ENCODE measurements at places on chromosomes 6 and 20.

DNA sequence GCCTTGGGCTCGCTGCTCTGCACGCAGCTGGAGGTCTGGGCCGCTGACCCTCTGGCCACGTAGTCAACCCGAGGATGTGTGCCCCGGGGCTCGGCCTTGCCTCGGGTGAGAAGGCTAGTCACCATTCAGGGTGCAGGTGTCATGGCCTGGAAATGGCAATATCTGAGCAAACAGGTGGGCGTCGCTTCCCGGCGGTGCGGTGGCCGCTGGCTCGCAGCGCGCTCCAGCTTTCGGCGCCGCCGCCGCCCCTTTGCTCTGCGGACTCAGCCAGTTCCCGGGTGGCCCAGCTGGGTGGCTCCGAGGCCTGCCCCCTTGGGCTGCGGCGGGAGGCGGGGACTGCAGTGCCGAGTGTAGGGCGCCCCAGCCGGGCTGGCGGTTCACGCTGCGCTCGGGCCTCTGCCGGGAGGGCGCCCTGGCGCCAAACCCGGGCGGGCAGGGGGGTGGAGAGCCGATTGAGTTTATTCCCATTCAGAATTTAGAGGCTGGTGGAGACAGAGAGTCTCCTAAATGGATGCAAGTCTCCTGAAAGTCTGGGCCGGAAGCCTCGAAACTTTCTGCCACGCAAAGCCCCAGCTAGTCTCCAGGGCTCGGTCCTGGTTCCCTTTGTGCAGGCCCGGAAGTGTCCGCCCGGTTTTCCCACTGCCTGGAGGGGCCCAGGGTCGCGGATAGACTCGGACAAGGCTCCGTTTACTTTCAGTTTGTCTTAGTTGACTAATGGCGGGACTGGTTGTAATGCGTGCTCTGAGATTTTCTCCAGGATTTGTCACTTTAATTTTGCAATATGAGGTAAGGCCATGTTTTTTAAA, 11.3 kb upstream of the TFAP2A start:
- no peak for DNase-seq

DNA sequence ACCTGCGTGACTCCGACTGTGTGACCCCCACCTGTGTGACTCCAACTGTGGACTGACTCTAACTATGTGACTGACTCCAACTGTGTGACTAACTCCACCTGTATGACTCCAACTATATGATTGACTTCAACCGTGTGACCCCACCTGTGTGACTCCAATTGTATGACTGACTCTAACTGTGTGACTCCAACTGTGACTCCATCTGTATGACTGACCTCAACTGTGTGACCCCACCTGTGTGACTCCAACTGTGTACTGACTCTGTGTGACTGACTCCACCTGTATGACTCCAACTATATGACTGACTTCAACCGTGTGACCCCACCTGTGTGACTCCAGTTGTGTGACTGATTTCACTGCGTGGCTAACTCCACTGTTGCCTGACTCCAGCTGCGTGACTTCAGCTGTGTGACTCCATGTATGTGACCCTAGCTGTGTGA, 38.6 kb downstream of the SYNJ2 start:
- DNase-seq = no peak

- no peak for DNase-seq
Measured at GRCh38 chr20:9600562-9600961, 86.2 kb downstream of the LAMP5 start.

DNA sequence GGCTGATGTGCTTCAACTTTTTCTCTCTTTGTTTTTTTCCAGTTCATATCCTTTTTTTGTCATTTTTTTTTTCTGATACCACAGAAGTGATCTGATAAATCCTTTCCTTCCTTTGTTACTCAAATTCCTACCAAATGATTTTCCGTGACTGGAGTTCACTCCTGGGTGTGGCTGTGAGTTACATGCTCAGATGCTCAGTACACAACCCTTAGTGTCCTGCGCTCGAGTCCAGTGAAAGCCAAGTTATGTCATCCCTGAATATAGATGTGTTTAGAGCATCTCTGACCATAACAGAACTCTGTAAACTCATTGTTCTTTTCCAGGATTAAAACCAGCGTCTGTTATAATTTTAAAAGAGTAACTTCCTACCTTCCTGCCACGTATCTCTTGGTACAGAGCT, 147.2 kb upstream of the AKAP12 start:
- DNase-seq = no peak

GRCh38 chr20:12093057-12093796, 175.5 kb downstream of the BTBD3 start:
- DNase-seq = no peak

DNA sequence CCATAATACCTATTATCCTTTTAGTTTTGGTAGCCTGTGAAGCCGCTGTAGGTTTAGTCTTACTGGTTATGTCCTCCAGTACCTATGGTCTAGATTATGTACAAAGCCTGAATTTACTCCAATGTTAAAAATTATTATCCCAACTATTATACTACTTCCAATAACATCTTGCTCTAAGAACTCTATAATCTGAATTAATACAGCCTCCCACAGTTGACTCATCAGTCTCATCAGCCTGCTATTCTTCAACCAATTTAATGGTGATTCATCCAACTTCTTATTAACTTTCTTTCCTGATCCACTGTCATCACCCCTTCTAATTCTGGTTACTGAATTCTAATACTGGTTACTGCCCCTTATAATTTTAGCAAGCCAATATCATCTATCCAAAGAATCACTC, 370.3 kb upstream of the OPRM1 start:
- no peak for DNase-seq

DNA sequence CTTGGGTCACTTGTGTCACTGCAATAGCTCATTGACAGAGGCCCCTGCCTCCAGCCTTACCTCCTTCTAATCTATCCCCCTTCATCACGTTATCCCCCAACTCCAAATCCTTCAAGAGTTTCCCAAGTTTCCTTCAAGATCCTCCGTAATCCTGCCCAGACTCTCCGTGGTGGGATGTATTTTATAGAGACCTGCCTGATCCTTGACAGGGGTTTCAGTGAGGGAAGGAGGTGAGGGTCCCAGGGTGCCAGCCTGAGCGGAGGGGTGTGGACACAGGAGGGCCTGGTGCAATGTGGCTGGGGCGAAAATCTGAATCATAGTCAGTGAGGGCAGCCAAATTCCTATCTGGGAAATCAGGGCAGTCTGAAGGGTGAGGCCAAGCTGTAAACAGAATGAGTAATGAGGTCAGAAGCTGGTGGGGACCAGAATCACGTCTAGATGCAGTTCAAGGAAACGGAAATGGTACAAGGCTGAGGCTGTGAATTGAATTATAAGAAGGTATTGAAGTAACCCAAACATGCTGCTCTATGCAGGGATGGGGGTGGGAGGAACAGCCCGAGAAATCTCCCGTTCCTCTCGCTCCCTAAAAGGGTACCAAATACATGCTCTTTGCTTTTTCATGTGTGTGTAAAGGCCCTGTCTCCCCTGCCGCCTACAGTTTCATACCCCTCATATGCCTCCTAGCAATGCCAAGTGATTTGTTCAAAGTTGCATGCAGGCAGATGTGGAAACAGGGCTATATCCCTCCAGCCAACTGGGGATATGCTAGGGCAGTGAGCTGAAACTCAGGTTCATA, 35.4 kb upstream of the PIM1 start:
- peak; percentile 21 for DNase-seq

- peak; percentile 31 for DNase-seq
Measured at GRCh38 chr6:157054531-157054979, 268.8 kb downstream of the TMEM242 start.

DNA sequence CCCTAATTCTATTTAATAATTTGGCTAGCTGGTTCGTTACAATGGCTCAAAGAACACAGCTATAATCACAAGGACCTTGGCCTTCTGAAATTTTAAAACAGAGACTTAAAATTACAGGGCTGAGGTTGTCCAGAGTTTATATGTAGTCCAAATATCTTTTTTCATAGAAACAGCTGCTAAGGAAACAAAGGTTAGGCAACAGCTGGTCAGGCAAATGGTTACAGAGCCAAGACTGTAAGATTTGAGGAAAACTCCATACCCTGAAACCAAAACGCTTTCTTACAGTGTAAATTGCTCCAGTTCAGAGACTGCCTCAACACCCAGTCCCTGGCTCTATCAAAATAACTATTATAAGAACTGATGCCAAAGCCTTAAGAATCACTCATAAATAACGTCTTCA, 9.7 kb upstream of the ARHGAP18 start:
- no peak for DNase-seq

DNA sequence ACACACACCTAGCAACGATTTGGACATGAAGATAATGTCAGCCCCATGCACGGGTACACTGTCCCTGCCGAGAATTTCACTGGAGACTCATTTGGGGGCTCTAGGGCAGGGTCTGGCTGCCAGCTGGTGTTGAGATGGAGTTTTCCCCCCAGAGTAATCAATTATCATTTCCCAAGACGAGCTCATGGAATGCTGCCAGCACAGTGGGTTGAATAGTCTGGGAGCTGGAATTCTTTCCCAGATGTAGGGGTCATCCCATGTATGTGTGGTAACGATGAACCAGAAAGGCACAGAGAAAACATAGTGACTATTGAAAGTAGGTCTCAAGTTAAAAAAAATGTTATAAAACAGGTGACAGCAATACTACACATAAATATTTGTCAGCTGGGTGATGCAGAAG, 579.9 kb downstream of the MAFB start:
- DNase-seq = no peak

DNA sequence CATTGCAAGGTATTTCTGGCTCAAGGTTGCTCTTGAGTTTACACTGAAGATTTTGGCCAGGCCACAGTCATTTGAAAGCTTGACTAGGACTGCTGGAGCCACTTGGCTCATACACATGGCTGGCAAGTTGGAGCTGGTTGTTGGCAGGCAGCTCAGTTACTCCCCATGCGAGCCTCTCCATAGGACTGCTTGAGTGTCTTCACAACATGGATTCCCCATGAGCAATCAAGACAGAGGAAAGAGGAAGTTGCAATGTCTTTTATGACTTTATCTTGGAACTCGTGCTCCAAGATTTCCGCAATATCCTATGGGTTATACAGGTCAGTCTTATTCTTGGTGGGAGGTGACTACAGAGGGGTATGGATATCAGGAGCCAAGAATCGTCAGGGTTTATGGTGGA, 1.4 kb upstream of the MANBAL start:
- no peak for DNase-seq

DNA sequence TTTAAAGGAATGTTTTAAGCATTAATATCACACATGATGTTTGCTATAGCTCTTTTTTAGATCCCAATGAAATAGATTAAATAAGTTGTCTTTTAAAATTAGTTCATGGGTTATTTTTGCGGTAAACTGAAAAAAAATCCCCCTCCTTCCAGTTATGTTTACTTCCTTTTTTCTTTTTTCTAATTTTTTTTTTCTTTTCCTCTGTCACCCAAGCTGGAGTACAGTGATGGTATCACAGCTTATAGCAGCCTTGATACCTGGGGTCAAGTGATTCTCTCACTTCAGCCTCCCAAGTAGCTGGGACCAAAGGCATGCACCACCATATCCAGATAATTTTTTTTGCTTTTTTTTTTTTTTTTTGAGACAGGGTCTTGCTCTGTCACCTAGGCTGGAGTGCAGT, 17.8 kb upstream of the SCAF8 start:
- DNase-seq = no peak

GRCh38 chr6:46466570-46466969, 24.7 kb downstream of the RCAN2 start:
- no peak for DNase-seq

DNA sequence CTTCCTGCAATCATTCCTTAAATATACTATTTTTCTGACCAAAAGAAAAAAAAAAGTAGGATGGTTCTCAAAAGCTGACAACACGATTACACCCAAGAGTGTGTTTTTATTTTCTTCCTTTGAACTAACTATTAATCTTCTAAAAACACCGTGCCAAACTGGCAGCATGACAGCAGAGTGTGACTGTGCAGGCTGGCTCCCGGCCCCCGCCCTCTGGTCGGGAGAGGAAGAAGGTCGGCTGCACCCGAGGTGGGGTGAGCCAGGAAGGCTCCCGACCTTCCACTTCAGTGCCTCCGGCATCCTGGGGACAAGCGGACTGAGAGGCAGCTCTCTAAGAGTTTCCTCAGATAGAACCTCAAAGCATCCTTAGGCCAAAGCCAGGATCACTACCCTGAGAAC, 29.2 kb downstream of the SLC22A23 start:
- no peak for DNase-seq

GRCh38 chr6:52725535-52726192, 37.6 kb downstream of the GSTA2 start:
- no peak for DNase-seq

DNA sequence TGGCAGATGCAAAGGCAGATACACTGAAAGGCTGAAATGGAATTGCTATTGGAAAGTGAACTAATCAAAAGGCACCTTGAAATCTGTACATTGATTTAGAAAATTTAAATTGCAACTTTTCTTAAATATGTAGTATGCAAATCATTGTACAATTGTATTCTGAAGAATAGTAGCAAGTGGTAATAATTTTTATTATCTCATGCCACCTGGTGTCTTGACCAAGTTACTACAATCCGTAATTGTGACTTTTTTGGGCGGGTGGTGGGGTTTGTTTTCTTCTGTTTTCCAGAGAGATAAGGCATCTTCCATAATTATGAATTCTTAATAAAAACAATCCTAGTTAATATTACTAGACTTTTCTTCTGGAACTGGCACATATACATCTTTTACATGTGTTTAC, 12.5 kb upstream of the BCKDHB start:
- peak; percentile 3 for DNase-seq

- no peak for DNase-seq
Measured at GRCh38 chr6:85942844-85943243, 300.2 kb upstream of the SYNCRIP start.

- no peak for DNase-seq
Measured at GRCh38 chr20:62614085-62614960, 28.0 kb upstream of the SLCO4A1 start.

- no peak for DNase-seq
Measured at GRCh38 chr6:28506807-28507475, 8.7 kb downstream of the GPX6 start.

DNA sequence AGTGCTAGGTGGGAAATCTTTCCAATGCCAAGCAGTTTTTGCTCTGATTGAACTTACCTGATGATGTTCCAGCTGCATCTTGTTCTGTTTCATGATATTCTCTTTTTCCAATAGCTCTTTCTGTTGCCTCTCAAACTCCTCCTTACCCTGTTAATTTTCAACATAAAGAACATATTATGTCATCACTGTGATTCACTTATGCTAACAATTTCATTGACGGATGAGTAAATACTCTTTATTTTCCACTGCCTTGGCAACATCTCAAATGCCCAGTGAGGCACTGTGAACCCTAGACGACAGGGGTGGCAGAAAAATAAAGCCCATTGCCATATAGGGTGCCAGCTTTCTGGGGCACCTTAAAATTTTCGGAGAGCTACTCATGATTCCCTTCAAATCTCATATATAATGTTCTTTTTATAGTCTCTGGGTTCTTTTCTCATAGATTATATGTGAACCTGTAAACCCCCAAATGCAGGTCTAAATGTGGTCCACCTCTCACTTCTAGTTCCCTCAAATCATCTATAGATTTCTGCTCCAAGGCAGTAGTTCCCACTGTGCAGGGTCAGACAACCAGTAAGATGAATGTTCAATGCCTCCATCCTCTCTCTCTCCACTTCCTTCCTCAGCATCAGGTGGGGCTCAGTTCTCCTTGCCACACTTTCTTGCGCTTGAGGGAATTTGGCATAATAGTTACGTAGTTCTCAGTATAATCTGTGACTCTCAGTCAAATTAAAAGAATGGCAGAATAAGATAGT, 44.1 kb downstream of the NEDD9 start:
- DNase-seq = no peak

All from activated naive CD4-positive, alpha-beta T cell treated with Interleukin-2 at 50 U/mL for 16 hours (primary cell).